ENCODE measurements at places on chromosomes 12 and 14. TPM values are rescaled to one million over a fixed set of nuclear protein-coding genes. Genes with fewer than 3 reads are reported as not detected.

The MAP3K9 gene
- total RNA-seq = 0.63 TPM

GRCh38 chr14:74905595-74906142 lies 17.4 kb downstream of the RPS6KL1 start:
- H3K36me3 ChIP-seq = peaks cover 32% of the 10 kb centered on the region
- H3K4me1 ChIP-seq = peaks cover 22% of the 10 kb centered on the region
- DNase-seq = no peak
- no peaks in the 10 kb centered on the region for H3K27me3 ChIP-seq
- no peak overlapping the region for H3K27ac ChIP-seq
- H3K4me3 ChIP-seq = no peak overlapping the region

DNA sequence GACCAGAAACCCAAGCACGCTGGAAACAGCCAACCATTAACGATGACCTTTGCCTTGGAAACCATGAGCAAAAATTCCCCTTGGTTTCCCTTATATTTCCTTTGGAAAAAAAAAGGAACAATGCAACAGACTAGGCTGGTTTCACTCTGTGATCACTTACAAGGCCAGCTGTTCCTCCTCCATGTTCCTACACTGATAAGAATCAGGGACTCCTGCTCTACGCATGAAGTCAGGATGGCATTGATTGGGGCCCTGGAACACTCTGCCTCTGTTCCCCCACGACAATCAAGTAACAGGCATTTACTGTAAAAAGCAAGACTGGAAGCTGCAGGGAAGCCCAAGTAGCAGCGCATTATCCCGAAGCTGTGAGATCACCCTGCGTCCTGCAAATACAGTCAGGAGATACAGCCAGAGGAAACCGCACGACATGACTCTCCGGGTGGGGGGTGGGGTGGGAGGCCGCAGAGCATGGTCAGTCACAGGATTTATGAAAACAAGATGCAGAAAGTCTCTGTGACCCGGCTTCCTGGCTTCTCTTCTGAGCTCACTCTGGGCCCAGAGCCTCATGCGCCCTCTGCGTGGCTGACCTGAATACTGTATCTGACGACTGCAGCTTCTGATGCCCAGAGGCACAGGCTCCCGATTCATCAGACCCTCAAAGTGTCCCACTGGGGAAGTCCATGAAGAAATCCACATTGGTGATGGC lies 31.1 kb downstream of the SSH1 start:
- DNase-seq = peak; percentile 56
- peak overlapping the region; percentile 88 for H3K27ac ChIP-seq
- peak overlapping the region; percentile 36 for H3K4me3 ChIP-seq
- H3K27me3 ChIP-seq = no peaks in the 10 kb centered on the region
- H3K4me1 ChIP-seq = peaks cover 46% of the 10 kb centered on the region

The TEX52 gene
- not detected for total RNA-seq

The KLRF2 gene
- total RNA-seq = not detected

The IFNG-AS1 gene
- total RNA-seq = 0.92 TPM

- no peak for DNase-seq
- H3K27me3 ChIP-seq = no peaks in the 10 kb centered on the region
- H3K4me1 ChIP-seq = no peaks in the 10 kb centered on the region
Observed at GRCh38 chr12:122835750-122836026, 431 bp downstream of the HIP1R start.

GRCh38 chr12:79451978-79452377 lies 238.8 kb downstream of the PAWR start:
- H3K27me3 ChIP-seq = no peaks in the 10 kb centered on the region
- peak overlapping the region; percentile 44 for H3K27ac ChIP-seq
- no peaks in the 10 kb centered on the region for H3K36me3 ChIP-seq
- peaks cover 43% of the 10 kb centered on the region for H3K4me1 ChIP-seq

DNA sequence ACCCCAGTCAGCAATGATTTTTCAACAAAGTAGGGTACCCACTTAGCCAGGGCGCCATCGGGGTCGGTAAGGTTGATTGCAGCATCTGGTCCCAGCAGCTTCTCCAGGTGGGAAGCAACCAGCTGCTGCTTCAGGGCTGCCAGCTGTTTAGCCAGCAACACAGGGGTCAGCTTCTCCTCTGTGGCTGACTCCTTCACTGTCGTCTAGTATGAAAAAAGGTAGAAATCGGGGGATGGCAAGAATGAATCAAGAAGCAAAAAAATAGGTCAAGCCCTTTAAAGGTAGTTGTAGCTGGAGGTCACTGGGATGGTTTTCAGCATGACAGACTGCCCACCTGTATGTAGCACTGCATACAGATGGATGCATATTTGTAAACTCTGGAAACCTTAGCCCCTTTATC lies 11.6 kb downstream of the MBD6 start:
- peaks cover 65% of the 10 kb centered on the region for H3K36me3 ChIP-seq
- no peak overlapping the region for H3K27ac ChIP-seq
- H3K4me3 ChIP-seq = no peak overlapping the region
- DNase-seq = no peak
- H3K4me1 ChIP-seq = no peaks in the 10 kb centered on the region

The SLC7A7 gene
- 34.4 TPM for total RNA-seq

GRCh38 chr12:113645603-113646002 lies 173.9 kb upstream of the LHX5 start:
- no peaks in the 10 kb centered on the region for H3K4me1 ChIP-seq
- H3K4me3 ChIP-seq = no peak overlapping the region
- no peaks in the 10 kb centered on the region for H3K27me3 ChIP-seq
- H3K27ac ChIP-seq = no peak overlapping the region

The FOXN4 gene
- not detected for total RNA-seq

DNA sequence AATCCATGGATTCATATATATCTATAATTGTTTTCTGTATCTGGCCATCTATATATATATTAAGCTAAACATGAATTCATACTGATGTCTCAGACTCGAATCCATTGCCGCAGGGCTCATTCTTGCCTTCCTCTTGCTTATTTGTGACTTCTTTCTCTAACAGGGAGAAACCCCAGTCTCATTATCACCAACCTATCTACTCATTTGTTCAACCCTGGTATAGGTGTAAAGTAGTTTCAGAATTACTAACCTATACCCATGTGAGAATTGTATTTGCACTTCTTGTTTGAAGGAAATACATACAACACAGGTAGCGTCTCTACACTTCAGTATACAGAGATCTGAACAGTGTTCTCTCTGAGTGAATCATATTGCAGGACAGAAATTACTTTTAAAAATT lies 77.7 kb downstream of the PTPN11 start:
- no peak overlapping the region for H3K27ac ChIP-seq
- no peaks in the 10 kb centered on the region for H3K27me3 ChIP-seq
- no peak overlapping the region for H3K4me3 ChIP-seq
- H3K36me3 ChIP-seq = peaks cover 17% of the 10 kb centered on the region
- no peak for DNase-seq

DNA sequence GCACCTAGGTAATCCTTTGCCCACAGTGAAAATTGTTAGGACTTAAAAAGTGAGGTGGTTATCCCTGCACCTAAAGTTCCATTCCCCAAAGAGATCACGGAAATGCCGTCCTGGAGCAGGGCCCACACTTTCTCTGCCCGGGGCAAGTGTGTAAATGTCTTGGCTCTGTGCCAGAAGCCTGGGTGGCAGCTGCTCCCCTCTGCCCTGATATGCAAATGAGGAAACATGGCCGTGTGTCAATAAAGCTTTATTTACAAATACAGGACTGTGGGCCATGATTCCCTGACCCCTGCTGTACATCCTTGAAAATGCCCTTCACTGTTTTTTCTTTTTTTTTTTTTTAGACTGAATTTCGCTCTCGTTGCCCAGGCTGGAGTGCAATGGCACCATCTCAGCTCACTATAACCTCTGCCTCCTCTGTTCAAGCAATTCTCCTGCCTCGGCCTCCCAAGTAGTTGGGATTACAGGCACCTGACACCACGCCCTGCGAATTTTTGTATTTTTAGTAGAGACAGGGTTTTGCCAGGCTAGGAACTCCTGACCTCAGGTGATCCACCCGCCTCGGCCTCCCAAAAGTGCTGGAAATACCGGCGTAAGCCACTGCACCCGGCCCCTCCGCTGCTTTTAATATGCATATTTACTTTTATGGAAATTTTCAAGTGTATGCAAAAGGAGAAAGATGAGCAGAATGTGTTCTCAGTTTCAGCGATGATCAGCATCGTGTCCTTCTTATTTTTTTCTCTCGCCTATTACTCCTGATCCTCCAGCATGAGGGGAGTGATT lies 75.5 kb downstream of the GALNT9 start:
- H3K4me1 ChIP-seq = no peaks in the 10 kb centered on the region
- H3K27ac ChIP-seq = no peak overlapping the region
- no peaks in the 10 kb centered on the region for H3K36me3 ChIP-seq
- DNase-seq = no peak

GRCh38 chr14:95496690-95497259 lies 19.7 kb downstream of the SYNE3 start:
- peaks cover 64% of the 10 kb centered on the region for H3K4me1 ChIP-seq
- no peak overlapping the region for H3K4me3 ChIP-seq
- no peaks in the 10 kb centered on the region for H3K36me3 ChIP-seq
- peak overlapping the region; percentile 56 for H3K27ac ChIP-seq
- no peak for DNase-seq

DNA sequence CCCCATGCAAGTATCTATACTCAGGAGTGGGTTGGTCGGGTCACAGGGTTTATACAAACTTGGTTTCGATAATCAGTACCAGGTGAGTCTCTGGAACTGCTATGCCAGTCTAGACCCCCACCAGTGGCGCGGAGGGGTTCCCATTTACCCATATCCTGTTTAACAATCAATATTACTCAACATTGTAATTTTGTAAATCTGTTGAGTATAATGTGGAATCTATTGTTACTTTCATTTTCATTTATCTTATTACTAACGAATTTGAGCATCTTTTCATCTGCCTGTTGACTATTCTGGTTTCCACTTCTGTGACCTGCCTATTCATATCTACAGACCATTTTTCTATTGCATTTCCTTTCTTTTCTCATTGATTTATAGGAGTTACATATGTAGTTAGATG lies 275.2 kb upstream of the CRY1 start:
- H3K4me1 ChIP-seq = no peaks in the 10 kb centered on the region
- H3K27ac ChIP-seq = no peak overlapping the region
- H3K27me3 ChIP-seq = no peaks in the 10 kb centered on the region

The EIF2B2 gene
- 39.8 TPM for total RNA-seq

- no peaks in the 10 kb centered on the region for H3K36me3 ChIP-seq
- H3K27me3 ChIP-seq = no peaks in the 10 kb centered on the region
- DNase-seq = no peak
- no peaks in the 10 kb centered on the region for H3K4me1 ChIP-seq
- no peak overlapping the region for H3K27ac ChIP-seq
Observed at GRCh38 chr14:101207897-101208296, 304.4 kb upstream of the RTL1 start.

- DNase-seq = no peak
- H3K4me3 ChIP-seq = no peak overlapping the region
- H3K27ac ChIP-seq = no peak overlapping the region
- H3K27me3 ChIP-seq = no peaks in the 10 kb centered on the region
- no peaks in the 10 kb centered on the region for H3K36me3 ChIP-seq
Observed at GRCh38 chr12:5969156-5969973, 24.3 kb upstream of the ANO2 start.

DNA sequence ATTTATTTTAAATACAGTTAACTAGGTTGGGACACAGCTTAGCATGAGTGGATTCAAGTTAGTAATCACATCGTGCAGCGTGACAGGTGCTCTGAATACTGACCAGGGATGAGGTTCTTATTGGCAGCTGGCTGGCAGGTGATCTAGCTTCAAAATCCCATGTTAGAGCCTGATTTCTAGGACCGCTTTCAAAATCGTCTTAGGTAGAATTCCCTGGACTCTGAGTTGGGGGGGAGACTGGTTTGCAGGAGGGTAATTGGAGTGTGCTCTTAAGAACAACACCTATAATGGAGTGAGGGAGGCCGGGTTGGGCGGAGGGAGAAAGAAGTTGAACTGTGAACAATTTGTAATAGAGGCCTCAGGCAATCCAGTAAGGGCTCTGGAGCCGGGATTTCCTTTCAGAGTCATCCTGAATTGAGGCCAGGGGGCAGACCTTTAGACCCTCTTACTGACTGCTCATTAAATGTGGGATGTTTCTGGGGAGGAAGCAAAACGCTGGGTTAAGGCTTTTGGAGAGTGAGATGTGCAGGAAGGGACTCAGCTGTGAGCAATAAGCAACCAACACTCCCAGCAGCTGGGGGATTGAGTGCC lies 874 bp upstream of the YARS2 start:
- H3K4me1 ChIP-seq = no peaks in the 10 kb centered on the region
- H3K27me3 ChIP-seq = no peaks in the 10 kb centered on the region
- H3K27ac ChIP-seq = peak overlapping the region; percentile 84

GRCh38 chr12:86241600-86241999 lies 14.6 kb downstream of the MGAT4C start:
- no peaks in the 10 kb centered on the region for H3K36me3 ChIP-seq
- no peak for DNase-seq
- no peaks in the 10 kb centered on the region for H3K4me1 ChIP-seq
- H3K4me3 ChIP-seq = no peak overlapping the region
- H3K27ac ChIP-seq = no peak overlapping the region

- peaks cover 6% of the 10 kb centered on the region for H3K4me1 ChIP-seq
- DNase-seq = no peak
- no peaks in the 10 kb centered on the region for H3K36me3 ChIP-seq
- H3K27ac ChIP-seq = no peak overlapping the region
- H3K27me3 ChIP-seq = no peaks in the 10 kb centered on the region
Observed at GRCh38 chr12:91072931-91073330, 15.1 kb upstream of the KERA start.

The NANOG gene
- 0.35 TPM for total RNA-seq

DNA sequence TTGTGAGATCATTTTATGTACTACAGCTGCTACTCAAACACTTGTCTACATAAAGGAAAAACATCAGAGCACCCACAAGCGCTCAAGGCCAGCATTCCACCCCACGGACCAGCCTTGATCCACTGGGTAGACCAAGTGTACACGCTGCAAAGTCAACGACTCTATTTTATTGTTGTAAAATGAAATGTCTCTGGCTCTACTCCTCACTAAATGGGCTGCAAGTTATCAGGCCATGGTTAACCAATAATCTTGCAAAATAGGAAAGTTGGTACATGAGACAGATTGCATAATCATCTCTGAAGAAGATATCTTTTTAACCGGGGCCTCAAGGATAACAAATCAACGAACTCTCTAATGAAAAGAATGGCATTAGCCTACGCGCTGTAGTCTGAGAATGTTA lies 69.9 kb upstream of the FOXN3 start:
- no peak overlapping the region for H3K4me3 ChIP-seq
- peaks cover 24% of the 10 kb centered on the region for H3K4me1 ChIP-seq
- no peak overlapping the region for H3K27ac ChIP-seq
- no peaks in the 10 kb centered on the region for H3K27me3 ChIP-seq

All from thoracic aorta (tissue), 2 donors.